ENCODE measurements at places on chromosomes 12 and 14. TPM values are rescaled to one million over a fixed set of nuclear protein-coding genes. Genes with fewer than 3 reads are reported as not detected.

Gene TSPAN19
- not detected for total RNA-seq

Gene TPH2
- total RNA-seq = not detected

Gene NPAS3
- total RNA-seq = 0.32 TPM

Gene DEGS2
- total RNA-seq = under 0.01 TPM

Gene VRK1
- 71.5 TPM for total RNA-seq

Gene TSHR
- not detected for total RNA-seq

Gene TAS2R20
- 2.4 TPM for total RNA-seq

Gene HCAR1
- total RNA-seq = not detected

Gene GUCY2C
- total RNA-seq = not detected

Gene CLMN
- total RNA-seq = 5.5 TPM

Gene ADAM21
- 0.30 TPM for total RNA-seq

Gene EIF2B2
- 194 TPM for total RNA-seq

Gene CPNE6
- total RNA-seq = not detected

Gene PTCSC3
- not detected for total RNA-seq

Gene C12orf50
- total RNA-seq = not detected

Gene UNC79
- under 0.01 TPM for total RNA-seq

Gene ELK3
- total RNA-seq = 27.2 TPM

Gene DDX23
- total RNA-seq = 112 TPM

Gene SLC17A8
- not detected for total RNA-seq

Gene TAC3
- total RNA-seq = not detected

Gene GLS2
- not detected for total RNA-seq

Gene FITM1
- total RNA-seq = under 0.01 TPM

Gene PRH2
- total RNA-seq = not detected

Gene LRTM2
- not detected for total RNA-seq

Gene SLC24A4
- not detected for total RNA-seq

Gene MFAP5
- total RNA-seq = not detected

Gene RFLNA
- total RNA-seq = 14.6 TPM

Gene SERPINA1
- not detected for total RNA-seq

Gene CLEC1B
- not detected for total RNA-seq

Gene ESRRB
- total RNA-seq = not detected

Gene IAPP
- not detected for total RNA-seq
